Activated naive CD8-positive, alpha-beta T cell treated with anti-CD3 and anti-CD28 coated beads, Interleukin-2, amount 50 U/mL, for 16 hours (primary cell): ENCODE measurements at places on chromosomes 3 and 15.
A peak's percentile ranks its signal among the peaks of the same experiment; 100 is the strongest.

DNA sequence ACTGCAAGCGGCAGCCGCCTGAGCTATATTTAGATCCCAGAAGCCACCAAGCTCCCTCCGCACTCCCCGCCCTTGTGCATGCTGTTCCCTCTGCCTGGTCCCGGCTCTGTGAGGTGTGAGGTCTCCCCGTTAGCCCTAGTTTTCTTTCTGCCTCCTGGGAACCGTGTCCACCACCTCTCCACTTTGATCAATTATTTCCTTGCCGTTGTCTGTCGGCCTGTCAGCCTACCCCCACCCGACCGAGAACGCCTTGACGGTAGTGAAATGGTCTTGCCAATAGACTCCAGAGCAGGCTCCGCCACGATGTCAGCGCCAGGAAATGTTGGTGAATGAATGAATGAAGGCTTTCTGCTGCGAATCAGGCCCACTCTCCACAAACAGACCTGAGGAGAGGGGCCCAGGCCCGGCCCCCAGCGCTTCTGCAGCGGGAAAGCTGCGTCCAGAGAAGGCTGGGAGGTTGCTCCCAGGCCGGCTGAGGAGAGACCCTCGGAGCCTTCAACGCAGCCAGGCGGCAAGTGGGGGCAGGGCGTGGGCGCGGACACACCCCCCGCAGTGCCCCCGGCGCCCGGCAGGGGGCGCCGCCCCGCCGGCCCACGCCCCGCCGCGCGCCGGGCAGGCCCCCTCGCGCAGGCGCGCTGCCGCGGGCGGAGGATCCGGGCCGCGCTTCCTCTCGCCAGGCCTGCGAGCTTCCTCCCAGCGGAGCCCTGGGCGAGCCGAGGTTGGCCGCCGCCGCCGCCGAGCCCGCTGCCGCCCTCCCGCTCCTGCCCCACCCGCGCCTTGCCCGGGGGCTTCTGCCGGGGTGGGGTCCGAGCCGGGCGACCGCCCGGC is at the start of gene CSK:
CSK (plus strand) TSS at position 650 of the 828 bp plus-strand sequence. CDS start 16,218 bp downstream, outside the sequence.
- peak; percentile 49 for DNase-seq

DNA sequence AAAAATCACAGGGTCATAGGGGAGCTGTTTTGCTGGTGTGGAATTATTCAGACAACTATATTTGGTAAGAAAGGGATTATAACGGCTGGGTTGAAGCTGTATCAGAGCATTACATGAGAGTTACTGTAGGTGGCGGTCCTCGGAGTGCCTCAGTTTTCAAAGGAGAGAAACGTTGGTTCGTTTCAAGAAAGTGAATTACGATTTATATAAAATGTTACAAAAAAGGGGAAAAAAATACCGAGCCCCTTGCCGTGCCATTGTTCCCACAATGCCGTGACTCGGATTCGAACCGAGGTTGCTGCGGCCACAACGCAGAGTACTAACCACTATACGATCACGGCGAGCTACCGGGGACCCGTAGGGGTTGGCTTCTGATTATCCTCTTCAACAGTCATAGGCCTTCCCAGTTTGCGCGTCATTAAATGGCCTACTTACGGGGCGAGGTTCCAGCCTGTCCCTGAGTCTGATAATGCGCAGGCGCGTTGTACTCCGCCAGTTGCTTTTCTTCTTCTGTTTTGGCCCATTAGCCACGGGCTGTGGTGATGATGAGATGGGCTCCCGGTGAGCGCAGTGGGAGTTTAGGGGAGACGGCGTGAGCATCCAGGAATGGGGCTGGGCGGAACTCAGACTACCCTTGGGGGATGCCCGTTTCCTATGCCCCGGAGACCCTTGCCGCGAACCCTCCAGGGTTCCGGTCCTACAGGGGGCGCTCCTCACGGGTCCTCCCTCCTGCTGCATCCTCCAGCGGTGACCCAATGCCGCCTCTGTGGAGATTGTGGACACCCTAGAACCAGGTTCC is 10.8 kb upstream of the SHF start:
- DNase-seq, result peak; percentile 79

DNA sequence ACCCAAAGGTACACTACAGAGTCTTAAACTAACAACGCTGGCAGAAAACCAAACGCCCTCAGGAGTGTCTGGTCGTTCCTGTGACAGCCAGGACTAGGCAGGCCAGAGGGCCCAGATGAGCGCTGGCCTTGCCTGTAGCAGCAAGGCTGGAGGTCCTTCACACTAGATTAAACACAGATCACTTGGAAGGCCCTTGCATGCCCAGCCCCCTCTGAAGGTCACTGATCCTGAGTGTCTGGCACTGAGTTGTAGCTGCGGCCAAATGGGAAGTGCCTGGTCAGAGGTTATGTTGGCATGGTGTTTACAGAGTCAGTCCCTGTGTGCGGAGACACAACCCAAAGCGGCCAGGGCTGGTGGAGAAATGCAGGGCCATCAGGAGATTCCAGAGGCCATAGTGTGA is 58.9 kb downstream of the ZNF621 start:
- DNase-seq, result no peak

DNA sequence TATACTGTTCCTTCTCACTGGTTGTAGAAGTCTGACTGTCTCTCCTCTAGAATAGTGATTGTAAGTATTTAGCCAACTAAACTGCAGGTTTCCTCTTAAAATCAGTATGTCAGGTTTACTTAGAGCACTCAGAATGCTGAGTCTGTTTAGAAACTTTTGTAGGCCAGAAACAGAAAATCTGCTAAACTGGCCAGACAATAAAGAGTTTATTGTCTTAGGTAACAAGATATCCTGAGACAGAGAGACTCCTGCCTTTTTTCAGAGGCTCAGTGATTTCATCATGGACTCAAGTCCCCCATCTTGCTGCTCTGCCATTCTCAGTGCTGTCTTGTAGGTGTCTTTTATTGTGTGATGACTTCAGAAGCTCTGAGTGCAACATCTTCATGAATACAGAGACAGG is 279.0 kb downstream of the MFSD1 start:
- no peak for DNase-seq

- DNase-seq, result no peak
These were observed 47.6 kb downstream of the MBNL1 start for GRCh38 chr3:152316318-152316717.

DNA sequence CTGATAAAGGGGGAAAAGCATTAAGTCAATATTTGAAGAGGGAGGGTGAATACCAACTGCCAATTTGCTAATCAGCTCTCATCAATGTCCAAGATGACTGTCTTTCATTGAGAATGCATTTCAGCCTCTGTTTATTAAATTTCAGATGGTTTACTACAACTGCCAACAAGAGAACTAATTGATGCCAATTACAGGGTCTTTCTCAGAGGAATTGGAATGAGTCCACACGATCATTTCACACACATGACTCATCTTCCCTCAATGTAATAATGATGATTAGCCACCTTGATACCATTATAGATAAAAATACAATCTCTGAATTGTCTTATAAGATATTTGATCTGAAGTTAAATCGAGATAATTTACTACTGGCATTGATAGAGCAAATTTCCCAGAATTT is 1274.4 kb downstream of the ROBO2 start:
- DNase-seq, result no peak

DNA sequence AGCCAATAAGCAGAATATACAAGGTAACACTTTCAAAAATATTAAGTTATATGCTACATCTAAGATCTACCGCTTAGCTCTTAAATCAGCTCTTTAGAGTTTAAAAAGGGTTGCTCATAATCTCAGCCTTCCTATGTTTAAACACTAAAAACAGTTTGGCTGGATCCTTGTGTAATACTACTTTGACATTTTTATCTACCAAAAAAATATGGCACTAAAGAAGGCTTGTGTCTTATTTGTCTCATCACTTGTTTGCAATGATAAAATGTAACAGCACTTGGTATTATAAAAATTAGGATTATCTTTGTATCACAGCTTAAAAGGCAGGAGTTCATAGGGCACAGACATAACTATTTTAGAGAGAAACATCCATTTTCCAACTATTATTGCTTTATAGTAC is 9.8 kb downstream of the ANKRD28 start:
- DNase-seq, result no peak

DNA sequence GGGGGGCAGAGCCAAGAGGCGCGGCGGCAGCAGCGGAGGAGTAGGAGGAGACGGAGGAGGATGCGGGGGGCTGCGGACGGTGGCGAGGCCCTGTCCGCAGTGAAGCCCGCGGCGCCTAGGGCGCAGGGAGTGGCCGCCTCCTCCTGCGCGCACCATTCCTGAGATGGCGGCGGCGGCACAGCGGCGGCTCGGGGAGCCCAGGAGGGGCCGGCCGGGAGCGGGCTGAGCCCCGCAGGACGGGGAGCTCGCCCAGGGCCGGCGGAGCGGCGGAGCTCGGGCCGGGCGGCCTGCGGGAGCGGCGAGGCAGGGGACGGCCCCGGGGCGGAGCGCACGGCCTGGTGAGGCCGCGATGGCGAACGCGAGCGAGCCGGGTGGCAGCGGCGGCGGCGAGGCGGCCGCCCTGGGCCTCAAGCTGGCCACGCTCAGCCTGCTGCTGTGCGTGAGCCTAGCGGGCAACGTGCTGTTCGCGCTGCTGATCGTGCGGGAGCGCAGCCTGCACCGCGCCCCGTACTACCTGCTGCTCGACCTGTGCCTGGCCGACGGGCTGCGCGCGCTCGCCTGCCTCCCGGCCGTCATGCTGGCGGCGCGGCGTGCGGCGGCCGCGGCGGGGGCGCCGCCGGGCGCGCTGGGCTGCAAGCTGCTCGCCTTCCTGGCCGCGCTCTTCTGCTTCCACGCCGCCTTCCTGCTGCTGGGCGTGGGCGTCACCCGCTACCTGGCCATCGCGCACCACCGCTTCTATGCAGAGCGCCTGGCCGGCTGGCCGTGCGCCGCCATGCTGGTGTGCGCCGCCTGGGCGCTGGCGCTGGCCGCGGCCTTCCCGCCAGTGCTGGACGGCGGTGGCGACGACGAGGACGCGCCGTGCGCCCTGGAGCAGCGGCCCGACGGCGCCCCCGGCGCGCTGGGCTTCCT is at the start of gene GPR27:
GPR27 (plus strand) TSS at position 155 of the 909 bp plus-strand sequence; CDS start at position 350, 195 bp downstream.
- DNase-seq, result no peak

GRCh38 chr15:32643907-32644445 is 2.5 kb downstream of the SCG5 start:
- DNase-seq, result no peak

- DNase-seq, result no peak
These were observed 232.5 kb downstream of the UACA start for GRCh38 chr15:70530906-70531305.

GRCh38 chr3:192897005-192897404 is 20.7 kb downstream of the MB21D2 start:
- DNase-seq, result no peak
